ENCODE measurements at places on chromosomes 5 and 9. TPM values are rescaled to one million over a fixed set of nuclear protein-coding genes. Genes with fewer than 3 reads are reported as not detected.

TBC1D9B gene
- 81.8 TPM for total RNA-seq

WDR38 gene
- not detected for total RNA-seq

NLN gene
- total RNA-seq = 94.0 TPM

SCGB3A2 gene
- 1.2 TPM for total RNA-seq

NTNG2 gene
- total RNA-seq = 43.7 TPM

PCDHB3 gene
- total RNA-seq = 36.9 TPM

LRRC8A gene
- total RNA-seq = 93.0 TPM

C9orf85 gene
- total RNA-seq = 11.1 TPM

FOXI1 gene
- total RNA-seq = not detected

NUDT12 gene
- 10.9 TPM for total RNA-seq

SPINK4 gene
- not detected for total RNA-seq

SURF2 gene
- 24.0 TPM for total RNA-seq

DMRTA1 gene
- 30.1 TPM for total RNA-seq

EDIL3 gene
- total RNA-seq = 220 TPM

GKAP1 gene
- 47.4 TPM for total RNA-seq

FTMT gene
- total RNA-seq = not detected

ORM2 gene
- total RNA-seq = not detected

FAM200C gene
- 5.1 TPM for total RNA-seq

ENTPD2 gene
- total RNA-seq = 0.69 TPM

TAF11L3 gene
- not detected for total RNA-seq

AGTPBP1 gene
- total RNA-seq = 117 TPM

CKMT2 gene
- total RNA-seq = 0.81 TPM

PCDHGB1 gene
- total RNA-seq = 9.6 TPM

RANBP17 gene
- 25.7 TPM for total RNA-seq

GFRA3 gene
- 1.1 TPM for total RNA-seq

SOWAHA gene
- 0.12 TPM for total RNA-seq

SLC6A18 gene
- not detected for total RNA-seq

TIGD6 gene
- 3.3 TPM for total RNA-seq

GRM6 gene
- not detected for total RNA-seq

All from glutamatergic neuron (in vitro differentiated cells).